GM18507 (cell line): ENCODE measurements at places on chromosomes 13 and 19.
A peak's percentile ranks its signal among the peaks of the same experiment; 100 is the strongest.

DNA sequence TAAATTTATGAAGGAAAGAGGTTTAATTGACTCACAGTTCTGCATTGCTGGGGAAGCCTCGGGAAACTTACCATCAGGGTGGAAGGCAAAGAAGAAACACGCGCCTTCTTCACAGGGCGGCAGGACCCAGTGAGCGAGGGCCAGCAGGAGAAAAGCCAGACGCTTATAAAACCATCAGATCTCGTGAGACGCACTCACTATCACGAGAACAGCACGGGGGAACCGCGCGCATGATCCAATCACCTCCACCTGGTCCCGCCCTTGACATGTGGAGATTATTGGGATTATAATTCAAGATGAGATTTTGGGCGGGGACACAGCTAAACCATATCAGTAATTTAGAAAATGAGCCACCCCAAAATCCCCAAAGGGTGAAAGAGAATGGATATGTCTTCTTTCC, 187.1 kb downstream of the RAP2A start:
- DNase-seq = no peak

DNA sequence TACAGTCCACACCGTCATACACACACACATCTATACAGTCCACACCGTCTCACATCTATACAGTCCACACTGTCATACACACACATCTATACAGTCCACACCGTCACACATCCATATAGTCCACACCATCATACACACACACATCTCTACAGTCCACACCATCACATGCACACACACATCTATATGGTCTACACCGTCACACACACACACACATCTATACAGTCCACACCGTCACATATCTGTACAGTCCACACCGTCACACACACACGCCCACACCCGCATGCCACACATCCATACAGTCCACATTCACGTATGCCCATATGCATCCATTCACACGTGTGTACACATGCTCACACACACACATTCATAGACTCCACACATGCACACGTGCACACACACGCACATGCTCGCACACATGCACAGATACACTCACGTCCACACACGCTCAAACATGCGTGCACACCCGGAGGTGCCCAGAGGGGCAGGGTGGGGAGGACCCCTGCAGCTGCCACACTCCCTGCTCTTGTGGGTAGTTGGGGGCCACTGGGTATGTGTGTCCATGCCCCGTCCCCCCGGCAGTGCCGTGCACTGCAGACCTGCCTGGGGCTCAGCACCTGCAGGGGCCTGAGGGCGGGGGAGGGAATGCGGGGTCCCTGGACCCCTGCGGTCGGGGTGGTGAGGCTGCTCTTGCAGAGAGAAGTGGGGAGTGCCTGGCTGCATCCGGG, 29.2 kb downstream of the PIAS4 start:
- no peak for DNase-seq

GRCh38 chr13:60484865-60485264, 87.8 kb downstream of the TDRD3 start:
- no peak for DNase-seq

- no peak for DNase-seq
These were observed 9.7 kb upstream of the CERS1 start for GRCh38 chr19:18905513-18906236.

GRCh38 chr13:22175241-22175640, 504.4 kb downstream of the FGF9 start:
- DNase-seq = no peak

GRCh38 chr13:93674337-93674755, 447.7 kb downstream of the GPC6 start:
- DNase-seq = no peak

GRCh38 chr19:42150364-42150763, 18.1 kb upstream of the POU2F2 start:
- DNase-seq = no peak

GRCh38 chr13:74715718-74716117, 581.5 kb upstream of the KLF12 start:
- no peak for DNase-seq

DNA sequence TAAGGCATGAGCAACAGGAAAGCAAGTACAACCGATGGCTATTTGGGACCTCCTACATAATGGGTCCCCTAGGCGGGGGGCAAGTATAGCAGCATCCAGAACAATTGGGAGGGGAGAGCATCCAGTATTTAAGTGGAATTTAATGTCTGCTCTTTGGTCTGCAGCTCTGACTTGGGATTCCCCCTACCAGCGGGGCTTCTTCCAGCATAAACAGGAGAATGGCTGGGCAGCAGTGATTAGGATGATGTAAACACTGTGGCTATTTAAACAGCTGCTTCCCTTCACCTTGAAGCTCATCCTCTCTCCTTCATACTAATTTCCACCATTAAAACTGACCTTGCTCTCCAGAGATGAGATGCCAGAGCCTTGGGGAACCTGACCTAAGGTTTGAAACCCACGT, 73.9 kb upstream of the OXGR1 start:
- no peak for DNase-seq

GRCh38 chr13:51978796-51979556, 32.3 kb downstream of the ATP7B start:
- DNase-seq = no peak

DNA sequence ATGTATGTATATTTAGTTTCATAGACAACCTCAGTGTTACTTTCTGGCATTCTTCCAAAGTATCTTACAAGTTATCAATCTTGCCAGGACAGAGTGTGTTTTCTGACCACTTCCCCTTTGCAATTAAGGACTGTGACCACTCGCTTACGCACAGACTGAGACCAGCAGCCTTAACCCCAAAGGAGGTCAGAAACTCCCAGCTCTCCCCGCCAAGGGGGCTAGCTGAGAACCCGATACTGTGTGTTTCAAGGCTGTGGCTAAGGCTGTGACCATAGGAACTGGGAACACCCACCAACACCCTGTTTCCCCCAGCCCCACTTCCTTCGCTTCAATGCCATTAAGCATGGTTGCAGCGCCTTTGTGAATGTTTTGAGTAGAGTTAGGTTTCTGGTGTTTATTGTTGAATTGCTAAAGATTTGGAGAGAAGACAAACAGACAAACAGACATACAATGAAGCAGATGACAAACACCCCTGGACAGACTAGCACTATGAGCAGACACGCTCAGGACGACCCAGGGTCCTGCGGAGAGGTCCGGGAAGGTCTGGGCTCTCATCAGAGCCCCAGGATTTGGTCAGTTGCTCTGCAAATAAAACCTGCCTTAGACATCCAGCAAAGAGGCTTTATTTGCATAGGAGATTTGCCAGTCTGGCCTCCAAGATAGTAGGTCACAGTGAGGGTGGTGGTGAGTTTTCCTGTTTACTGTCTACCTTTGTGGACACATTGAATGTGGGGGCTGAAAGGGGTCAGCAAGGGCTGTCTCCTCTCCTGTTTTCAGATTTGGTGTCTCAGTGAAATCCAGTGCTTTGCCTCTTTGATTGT, 25.0 kb upstream of the TNFSF11 start:
- DNase-seq = peak; percentile 72

GRCh38 chr19:21322528-21322927, 6.7 kb downstream of the ZNF708 start:
- no peak for DNase-seq

- no peak for DNase-seq
These were observed 1258.6 kb downstream of the PCDH9 start for GRCh38 chr13:65971541-65971940.

DNA sequence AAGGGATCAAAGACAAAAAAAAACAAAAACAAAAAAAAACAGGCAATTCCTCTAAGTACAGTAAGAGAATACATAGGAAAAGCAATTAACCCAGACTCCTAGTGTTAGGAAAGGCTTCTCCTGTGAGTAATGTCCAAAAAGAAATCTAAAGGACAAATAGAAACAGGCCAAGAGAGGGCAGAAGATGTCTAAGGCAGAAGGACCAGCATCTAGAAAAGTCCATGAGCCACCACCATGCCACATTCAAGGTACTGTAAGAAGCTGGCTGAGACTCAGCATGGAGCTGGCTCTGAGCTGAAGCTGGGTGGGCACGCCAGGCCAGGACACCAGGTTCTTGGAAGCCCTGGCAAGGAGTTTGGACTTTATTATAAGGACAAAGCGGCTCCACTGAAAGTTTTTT, 118.1 kb upstream of the FRY start:
- no peak for DNase-seq

GRCh38 chr13:109436841-109437240, 349.5 kb downstream of the IRS2 start:
- DNase-seq = no peak

GRCh38 chr13:111634410-111634809, 314.0 kb downstream of the TEX29 start:
- DNase-seq = no peak

GRCh38 chr13:48012668-48013067, 11.6 kb upstream of the SUCLA2 start:
- DNase-seq = no peak

- DNase-seq = no peak
These were observed 13.8 kb upstream of the ZNF724 start for GRCh38 chr19:23263870-23264590.

GRCh38 chr19:17195106-17195505, 20.1 kb upstream of the USE1 start:
- DNase-seq = no peak

- DNase-seq = no peak
These were observed 6.6 kb downstream of the ISOC2 start for GRCh38 chr19:55454787-55455243.

DNA sequence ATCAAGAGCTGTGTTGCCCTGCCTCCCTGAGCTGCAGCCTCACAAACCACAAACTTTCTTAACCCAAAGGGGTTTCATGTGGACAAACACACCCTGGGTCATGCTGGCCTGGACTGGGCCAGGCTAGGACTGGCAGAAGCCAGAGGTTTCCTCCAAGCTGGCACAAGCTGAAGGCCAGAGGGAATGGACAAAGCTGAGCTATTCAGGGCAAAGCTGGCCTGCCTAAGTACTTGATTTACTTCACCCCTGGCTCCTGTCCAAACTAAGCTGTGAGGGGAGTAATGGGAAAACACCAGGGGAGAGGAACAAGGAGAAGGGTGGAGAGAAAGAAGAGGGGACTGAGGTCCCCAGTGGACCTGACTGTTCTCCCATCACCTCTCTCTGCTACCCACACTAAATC, 6.2 kb downstream of the CPAMD8 start:
- DNase-seq = no peak

DNA sequence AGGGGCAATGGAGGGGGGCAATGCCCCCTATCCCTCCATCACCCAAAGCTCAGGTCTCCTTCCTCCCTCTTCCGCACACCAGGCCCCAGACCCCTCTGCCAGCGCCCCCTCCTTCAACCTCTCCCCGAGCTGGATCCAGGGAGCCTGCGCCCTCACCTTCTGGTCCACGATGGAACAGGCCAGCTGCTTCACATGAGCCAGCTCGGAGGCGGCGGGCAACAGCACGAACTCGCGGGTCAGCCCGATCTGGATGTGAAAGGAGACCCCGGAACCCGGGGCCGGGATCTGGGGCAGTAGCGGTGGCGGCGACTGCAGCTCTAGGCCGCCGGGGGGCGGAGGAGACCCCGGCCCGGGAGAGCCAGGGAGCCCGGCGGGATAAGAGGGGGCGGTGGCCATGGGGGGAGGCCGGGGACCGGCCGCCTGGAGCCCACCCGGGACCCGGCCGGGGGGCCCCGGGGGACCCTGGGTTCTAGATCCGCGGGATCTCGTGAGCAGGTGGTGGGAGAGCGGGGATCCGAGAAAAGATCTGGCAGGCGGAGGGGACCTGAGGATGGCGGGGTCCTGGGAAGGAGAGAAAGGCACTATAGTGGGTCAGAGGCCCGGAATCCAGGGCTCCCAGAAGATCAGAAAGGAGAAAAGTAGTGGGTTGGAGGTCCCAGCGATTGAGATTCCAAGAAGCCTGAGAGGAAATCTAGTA, 791 bp downstream of the PRKD2 start:
- DNase-seq = no peak

DNA sequence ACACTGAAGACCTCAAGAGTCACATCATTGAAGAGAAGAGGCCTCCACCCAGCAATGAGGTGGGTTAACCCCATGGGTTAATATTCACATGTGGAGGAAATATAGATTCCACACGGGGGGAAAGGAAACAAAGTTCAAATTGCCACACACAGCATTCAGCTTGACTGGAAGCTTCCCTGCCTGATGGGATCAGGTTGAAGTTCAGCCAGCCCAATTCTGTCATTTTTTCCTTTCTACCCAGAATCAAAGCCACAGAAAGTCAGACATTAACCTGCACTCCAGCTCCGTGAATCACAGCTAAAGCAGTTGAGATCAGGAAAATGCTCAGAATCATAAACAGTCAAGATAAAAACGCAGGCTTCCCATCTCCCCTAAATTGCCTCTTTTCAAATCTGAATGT, 208.7 kb upstream of the OBI1 start:
- DNase-seq = no peak

DNA sequence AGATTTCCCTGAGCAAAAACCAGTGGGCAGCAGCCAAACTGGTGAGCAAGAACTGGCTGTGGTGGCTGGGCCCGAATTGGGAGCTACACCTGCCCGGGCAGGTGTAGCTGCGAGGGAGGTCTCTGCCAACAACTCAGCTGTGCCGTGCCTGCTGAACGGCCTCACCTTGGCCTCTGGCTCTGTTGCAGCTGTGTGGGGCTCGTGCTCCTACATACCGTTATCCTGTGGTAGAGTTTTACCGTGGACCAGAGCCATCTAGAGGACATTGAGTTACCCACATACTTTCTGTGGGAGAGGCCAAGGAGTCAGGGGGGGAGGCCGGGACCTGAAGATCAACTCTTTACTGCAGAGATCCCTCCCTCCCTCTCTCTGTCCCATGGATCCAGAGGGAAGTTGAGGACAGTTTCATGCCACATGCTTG, 113.2 kb downstream of the TM9SF2 start:
- no peak for DNase-seq

DNA sequence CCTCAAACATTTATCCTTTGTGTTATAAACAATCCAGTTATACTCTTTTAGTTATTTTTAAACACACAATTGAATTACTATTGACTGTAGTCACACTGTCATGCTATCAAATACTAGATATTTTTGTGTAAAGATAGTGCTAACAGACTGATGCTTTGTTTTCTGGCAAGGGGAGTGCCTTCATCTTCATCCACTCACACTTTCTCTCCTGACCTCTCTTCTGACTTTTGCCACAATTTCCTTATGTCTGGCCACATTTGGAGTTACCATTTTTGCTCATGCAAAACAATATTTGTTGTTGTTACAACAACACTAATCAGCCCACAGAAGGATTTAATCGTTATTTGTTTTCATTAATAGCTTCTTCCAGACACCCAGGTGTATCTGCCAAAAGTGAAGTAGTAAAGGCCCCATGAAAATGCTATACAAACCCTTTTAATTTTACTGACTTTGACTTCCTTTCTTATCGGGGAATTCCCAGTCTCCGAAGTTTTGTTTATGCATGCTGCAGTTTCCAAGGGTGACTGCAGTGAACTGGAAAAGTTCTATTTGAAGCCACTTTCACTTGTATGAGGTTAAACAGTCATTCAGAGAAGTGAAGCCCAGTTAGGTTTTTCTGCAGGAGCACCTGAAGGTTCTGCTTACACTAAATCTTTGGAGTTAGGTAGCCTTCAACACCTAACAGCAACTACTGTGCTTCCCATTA, 66.1 kb upstream of the FRY start:
- peak; percentile 18 for DNase-seq

GRCh38 chr13:109154546-109154945, 525.1 kb downstream of the MYO16 start:
- DNase-seq = no peak

- no peak for DNase-seq
These were observed 79.6 kb downstream of the TEX26 start for GRCh38 chr13:31011901-31012654.
